Uterus (tissue), 4 donors: ENCODE measurements at places on chromosomes 6 and 20. TPM values are rescaled to one million over a fixed set of nuclear protein-coding genes. Genes with fewer than 3 reads are reported as not detected.

DNA sequence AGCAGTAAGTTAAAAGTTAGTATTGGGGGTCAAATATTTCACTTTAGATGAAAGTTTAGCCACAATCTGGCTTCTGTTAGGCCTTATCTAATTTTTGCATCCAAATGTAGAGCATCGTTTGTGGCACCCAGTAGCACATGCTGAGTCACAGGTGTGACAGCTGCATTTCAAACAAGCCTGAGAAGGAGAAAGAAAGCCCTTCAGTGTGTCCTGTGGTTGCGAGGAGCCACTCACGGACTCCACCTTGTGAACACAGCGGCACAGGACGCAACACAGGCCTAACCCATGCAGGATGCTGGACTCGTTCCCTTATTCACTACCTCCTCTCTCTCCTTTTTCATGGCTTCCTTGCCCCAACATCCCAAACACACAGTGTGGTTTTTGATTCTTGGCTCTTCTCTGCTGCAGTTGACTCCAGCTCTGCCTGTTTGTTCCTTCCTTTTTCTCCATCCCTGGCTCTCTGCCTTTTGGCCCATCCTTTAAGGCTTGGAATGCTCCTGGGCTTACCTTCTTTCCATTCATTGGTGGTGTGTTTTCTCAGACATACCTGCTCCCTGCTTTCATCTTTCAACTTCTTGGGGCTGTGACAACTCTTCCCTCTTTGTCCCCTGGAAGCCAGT, 124.2 kb downstream of the SLC16A10 start:
- DNase-seq, result no peak

DNA sequence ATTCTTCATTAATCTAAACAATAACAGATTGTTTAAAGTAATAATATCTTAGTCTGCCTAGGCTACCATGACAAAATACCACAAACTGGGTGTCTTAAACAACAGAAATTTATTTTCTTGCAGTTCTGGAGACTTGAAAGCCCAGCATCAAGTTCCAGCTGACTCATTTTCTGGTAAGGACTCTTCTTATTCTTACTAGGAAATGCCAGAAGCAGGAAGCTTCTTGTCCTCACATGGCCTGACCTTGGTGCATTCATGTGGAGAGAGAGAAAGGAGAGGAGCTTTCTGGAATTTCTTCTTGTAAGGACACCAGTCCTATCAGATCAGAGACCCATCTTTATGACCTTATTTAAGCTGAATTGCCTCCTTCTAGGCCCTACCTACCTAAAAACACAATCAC, 110.5 kb downstream of the ANKRD60 start:
- no peak for DNase-seq

The PAX1 gene
- not detected for total RNA-seq

- no peak for DNase-seq
Observed at GRCh38 chr6:117603821-117604220, 1.5 kb upstream of the GOPC start.

The LHFPL5 gene
- total RNA-seq, result not detected

DNA sequence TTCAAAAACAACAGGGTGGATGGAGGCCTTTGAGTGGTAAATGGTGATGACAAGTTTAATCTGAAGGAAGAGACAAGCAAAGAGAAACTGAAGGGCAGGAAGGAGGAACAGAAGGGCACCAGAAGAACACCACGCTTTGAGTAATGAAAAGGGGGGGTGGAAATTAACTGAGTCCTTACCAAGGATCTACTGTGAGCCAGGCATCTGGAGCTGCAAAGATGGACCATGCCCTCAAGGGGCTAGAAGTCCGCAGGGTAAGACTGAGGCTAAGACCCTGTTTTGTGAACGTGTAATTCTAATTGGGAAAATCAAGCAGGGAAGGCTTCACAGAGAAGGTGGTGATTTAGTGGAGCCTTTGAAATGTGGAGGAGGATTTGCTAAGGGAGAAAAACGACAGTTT, 1.6 kb downstream of the NDRG3 start:
- DNase-seq, result no peak

The TNF gene
- not detected for total RNA-seq

DNA sequence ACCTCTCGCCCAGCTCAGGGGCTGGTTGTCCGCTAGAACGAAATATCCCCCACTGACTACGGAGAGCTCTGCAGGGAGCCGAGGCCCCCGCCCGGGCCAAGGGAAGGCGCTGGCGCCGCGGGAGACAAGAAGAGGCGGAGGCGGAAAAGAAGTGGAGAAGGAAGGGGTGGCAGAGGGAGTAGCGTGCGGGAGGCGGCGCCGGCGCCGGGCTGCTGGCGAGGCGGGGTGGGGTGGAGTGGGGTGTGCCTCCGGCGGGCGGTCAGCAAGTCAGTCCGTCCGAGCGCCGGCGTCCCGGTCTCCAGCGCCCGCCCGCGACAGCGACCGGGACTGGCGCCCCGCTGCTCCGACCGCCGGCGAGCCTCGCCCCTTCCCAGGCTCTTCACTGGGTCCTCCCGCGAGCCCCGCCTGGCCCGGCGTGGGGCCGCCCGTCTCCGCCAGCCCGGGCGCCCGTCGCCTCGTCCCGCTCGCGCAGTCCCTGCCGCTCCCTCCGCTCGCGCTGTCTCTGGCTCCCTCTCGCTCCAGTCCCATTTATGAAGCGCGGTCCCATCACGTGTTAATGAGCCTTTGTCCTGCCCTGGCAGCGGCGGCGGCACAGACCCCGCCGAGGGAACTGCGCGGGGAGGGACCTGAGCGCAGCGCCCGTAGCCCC, at the start of gene CNR1:
TSS of gene CNR1 (minus strand) at position 504 of the 649 bp plus-strand sequence. CDS start 21,073 bp downstream, outside the sequence.
- peak; percentile 32 for DNase-seq

DNA sequence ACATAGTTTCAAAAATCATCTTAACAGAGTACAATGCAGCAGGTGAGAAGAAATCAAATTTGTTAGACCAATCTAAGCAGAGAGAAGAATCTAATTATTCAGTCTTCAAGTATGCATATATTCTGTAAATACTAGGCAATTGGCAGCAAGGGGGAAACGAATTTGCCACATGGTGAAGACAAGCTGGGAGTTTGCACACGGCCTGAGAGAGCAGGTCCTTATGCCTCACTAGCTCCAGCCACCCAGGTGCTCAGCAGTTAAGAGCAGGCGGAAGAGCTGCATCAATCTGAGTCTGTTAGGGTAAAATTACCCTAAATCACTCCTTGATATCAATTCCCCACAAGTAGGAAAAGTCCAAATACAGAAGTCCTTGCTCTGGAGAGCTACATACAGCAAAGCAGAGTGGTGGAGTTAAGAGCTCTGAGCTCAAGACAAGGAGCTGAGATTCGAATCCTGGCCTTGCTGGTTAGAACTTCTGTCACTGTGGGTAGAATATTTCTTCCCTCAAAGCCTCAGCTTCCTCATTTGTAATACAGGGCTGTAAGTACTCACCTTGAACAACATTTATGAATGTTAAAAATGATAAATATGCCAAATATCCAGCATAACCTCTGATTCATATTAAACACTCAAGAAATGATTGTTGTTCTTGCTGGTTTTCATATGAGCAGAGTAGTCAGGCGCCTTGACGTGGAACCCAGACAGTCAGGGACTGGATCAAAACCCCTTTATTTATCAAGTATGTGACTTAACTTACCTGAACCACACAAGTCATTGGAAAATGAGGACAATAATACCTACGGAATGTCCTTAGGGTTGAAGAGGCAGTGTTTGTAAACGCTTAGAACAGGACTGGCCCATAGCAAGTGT, 444.2 kb downstream of the CDH26 start:
- DNase-seq, result no peak

- peak; percentile 89 for DNase-seq
Observed at GRCh38 chr20:36847009-36847709, 28.8 kb upstream of the TLDC2 start.

The CTCFL gene
- 0.07 TPM for total RNA-seq

The TOMM6 gene
- total RNA-seq, result 81.5 TPM

The GPR6 gene
- not detected for total RNA-seq

The RAB44 gene
- total RNA-seq, result not detected

The ZC2HC1B gene
- not detected for total RNA-seq

DNA sequence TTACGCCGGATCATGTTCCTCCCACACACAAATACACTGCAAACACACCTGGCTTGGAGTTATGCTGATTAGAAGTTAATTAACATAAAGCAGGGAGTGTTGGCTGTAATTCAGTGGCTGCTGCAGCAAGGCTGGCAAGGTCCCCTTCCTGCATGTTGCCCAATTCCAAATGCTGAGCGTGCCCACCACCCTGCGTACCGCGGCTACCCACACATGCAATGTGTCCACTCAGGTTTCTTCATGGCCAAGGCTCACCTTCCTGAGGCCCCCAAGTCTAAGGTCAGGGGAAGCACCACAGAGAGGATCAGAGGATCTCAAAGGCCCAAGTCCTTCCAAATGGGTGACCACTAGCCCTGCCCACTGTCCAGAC, 11.6 kb upstream of the PRND start:
- DNase-seq, result no peak

- peak; percentile 80 for DNase-seq
Observed at GRCh38 chr6:31270788-31271640, 878 bp downstream of the HLA-C start.

- no peak for DNase-seq
Observed at GRCh38 chr20:52789716-52790115, 182.4 kb upstream of the TSHZ2 start.

DNA sequence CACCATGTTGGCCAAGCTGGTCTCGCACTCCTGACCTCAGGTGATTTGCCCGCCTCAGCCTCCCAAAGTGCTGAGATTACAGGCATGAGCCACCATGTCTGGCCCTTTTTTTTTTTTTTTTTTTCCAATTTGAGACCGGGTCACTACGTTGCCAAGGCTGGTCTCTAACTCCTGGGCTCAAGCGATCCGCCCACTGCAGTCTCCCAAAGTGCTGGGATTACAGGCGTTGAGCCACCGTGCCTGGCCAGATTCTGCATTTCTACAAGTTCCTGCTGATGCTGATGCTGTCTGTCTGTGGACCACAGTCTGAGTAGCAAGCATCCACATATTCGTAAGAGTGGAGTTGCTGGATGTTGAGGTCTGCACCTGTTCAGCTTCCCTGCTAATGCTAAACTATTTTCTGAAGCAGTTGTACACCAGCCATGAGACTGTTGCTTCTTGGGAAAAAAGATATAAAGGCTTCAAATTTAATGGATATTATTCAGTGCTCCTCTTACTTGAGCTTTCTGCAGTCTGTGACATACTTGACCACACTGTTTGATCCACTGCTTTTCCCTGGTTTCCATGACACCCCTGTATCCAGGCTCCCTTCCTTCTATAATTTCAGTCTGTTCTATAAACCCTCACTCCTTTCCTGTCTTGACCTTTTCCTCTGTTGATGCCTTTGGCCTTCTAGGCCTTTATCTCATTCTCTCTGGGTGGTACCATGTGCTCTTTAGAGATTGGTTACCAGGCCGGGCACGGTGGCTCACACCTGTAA, 10.1 kb upstream of the ZBTB12 start:
- DNase-seq, result no peak

GRCh38 chr20:24450624-24451376, 18.6 kb upstream of the SYNDIG1 start:
- no peak for DNase-seq

GRCh38 chr20:52801628-52802006, 170.5 kb upstream of the TSHZ2 start:
- no peak for DNase-seq

The PBX2 gene
- total RNA-seq, result 73.4 TPM

DNA sequence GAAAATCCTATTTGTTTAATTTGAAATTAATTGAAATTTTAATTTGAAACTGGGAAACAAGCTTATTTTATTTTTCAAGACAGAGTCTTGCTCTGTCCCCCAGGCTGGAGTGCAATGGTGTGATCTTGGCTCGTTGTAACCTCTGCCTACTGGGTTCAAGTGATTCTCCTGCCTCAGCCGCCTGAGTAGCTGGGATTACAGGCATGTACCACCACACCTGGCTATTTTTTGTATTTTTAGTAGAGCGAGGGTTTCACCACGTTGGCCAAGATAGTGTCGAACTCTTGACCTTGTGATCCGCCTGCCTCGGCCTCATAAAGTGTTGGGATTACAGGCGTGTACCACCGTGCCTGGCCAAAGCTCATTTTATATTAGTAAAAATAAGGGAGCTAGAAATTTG, 4.2 kb downstream of the SRSF3 start:
- DNase-seq, result no peak

DNA sequence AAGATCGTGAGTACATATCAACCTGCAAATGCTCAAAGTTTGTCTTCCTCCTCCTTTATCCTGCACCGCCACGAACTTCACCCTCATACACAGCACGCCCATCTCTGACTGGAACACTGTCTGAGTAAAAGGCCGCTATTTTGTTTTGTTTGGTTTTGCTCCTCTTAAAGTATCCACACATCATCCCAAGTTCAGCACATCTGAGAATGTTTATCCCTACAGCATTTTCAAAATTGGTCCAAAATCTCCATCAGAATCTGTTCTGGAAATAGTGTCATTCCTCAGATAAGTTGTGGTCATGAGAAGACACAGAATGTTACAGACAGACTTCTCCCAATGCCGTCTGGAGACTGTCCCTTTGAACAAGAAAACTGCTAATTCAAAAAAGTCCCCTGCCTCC, 251.6 kb upstream of the ARID1B start:
- no peak for DNase-seq

DNA sequence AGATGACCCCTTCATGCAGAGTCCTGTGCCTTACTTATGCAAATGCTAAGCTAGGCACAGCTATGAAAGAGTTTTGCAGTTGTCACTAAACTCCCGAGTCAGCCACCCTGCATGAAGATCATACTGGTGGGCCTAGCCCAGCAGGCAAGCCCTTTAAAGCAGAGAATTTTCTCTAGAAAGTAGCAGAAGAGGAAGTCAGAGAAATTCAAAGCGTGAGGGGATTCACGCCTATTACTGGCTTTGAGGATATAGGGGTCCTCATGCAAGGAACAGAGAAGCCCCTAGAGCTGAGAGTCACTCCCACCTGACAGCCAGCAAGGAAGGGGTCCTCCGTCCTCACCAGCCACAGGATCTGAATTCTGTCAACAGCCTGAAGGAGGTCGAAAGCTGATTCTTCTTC, 54.6 kb downstream of the MYB start:
- no peak for DNase-seq

The EDN1 gene
- 13.8 TPM for total RNA-seq

The ESR1 gene
- total RNA-seq, result 178 TPM

The PREX1 gene
- total RNA-seq, result 12.6 TPM

The RNF217 gene
- total RNA-seq, result 34.9 TPM

GRCh38 chr6:23180504-23181293, 611.3 kb downstream of the HDGFL1 start:
- DNase-seq, result peak; percentile 30

DNA sequence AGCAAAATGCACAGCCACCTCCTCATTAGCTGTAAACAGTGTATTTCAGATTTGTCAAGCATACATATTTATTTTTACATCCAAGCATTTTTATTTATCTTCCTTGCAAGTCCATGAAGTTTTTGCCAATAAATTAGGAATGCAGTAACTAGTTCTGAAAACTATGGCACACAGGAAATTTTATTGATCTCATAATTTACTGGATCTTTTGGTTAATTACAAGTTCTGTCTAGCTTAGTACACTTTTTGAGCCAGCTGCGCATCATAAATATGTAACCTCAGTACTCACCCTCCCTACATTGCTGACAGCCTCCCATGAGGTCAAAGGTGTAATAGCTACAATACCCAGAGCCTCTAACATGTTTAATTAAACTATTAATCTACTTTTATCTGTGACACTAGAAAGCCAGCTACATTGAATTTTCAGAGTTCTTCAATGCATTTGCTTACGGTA, 898.2 kb downstream of the KIF16B start:
- no peak for DNase-seq

The TSHZ2 gene
- total RNA-seq, result 22.9 TPM
